ENCODE measurements at places on chromosomes 6 and 20.

DNA sequence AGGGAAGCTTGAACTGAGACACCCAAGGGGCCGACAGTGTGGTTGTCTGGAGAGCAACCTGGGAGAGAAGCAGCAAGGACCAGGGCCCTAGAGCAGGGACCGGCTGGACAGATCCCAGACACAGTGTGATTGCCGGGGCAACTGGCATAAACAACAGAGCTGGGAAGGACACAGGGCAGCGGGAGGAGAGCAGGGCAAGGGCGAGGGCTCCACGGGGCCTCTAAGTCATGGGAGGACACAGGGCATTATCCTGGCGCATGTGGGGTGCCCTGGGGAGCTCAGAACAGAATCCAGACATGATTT, 31.1 kb upstream of the CCR6 start:
- no peak for DNase-seq

DNA sequence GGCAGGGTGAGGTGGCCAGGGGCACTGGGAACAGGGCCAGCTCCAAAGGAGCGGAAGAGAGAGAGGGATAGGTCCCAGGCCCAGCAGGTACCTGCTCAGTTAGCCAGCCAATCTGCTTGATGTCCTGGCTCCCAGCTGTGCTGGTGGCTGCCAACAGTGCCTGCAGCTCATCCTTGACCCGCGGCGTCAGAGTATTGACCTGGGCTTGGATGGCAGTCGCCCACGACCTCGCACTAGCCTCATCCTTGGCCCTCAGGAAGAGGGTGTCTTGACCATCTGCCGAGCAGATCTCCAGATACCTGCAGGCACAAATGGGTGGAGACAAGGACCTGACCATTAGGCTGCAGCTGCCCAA, 11.1 kb upstream of the CDK5RAP1 start:
- DNase-seq, result no peak

DNA sequence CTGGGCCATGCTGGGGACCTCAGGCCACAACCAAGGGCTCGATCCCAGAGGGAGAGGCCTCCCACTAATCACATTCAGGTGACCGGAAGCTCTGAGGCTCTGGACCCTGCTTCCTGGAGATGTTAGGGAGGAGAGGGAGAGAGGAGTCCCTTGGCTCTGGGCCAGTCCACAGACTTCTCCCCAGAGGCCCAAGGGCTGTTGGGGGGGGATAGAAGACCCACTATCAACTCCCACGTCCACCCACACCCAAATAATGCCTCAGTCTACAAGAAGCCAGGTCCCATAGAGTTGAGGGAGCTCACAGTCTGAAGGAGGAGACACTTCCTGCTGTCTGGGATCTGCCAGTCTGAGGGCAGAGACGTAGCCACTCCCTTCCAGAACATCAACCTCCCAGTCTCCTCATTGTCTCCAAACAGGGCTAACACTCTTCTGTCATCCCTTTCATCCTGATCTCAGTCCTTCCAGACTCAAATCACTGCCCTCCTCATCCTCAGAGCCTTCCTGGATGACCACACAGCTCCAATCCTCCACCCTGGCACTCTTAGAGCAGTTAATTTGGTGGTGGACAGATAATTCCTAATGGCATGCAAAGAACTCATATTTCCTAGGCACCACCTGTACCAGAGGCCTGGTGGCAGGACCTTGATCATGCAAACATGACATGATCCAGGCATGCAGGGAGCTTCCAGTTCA, 69.9 kb downstream of the MRPL14 start:
- DNase-seq, result no peak

DNA sequence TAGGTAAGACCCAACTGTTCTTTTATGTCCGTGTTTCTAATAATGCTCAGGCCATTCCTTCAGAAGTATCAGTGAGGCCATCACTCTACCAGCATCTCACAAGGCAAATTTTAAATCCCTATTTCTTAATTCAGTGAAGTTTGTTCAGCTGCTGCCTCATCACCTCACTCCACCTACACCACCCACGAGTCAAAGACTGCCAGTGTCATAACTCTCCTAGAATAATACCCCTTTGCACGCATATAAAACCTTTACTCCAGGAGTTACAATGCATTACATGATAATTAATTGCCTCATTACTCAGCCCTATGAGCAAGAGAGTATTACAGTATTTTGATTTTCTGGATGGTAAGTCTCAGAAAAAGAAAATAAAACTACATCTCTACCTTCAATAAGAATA, 793.6 kb downstream of the TFAP2A start:
- peak; percentile 39 for DNase-seq

GRCh38 chr6:40671694-40672050, 84.5 kb upstream of the LRFN2 start:
- DNase-seq, result no peak

DNA sequence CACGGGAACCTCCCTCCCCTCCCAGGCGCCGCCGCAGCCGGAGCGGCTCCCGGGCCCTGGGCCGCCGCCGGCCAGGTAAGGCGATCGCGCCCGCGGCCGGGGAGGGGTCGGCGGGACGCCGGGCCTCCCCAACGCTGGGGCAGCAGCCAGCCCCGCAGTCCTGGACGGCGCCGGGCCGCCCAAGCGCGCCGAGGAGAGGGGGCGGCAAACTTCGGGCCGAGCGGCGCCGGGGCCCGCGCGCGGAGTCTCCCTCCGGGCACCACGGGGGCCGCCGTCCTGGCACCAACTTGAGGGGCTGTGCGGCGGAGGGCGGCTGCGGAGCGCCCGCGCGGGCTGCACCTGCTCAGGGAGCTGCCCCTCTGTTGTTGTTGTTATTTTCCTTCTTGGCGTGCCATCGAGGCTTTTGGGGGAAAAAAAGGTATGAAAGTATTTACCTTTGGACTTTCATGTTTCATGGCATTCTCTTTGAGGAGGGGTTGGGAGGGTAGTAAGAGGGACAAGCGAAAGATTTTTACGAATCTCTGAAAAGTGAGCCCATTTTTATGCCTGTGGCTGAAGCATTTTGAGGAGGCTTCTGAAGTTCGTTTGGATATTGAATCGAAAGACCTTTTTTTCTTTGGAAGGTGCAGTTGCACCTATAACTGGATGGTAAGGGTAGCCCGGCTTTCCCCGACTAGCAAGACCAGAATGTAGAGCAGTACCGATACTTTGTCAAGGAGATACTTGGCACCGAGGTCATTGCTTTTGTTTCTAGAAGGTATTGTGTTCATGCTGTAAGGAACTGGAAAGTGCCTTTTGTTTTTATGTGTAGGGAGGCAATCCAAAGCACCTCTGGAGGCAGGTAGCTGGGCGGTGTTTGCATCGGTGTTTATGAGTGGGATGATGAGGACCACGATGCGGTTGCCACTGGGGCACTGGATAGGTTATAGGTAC, at the start of gene RNF182:
Gene RNF182 (plus strand): TSS at position 4 of the 933 bp plus-strand sequence. CDS start 52,168 bp downstream, outside the sequence.
- peak; percentile 21 for DNase-seq

- DNase-seq, result peak; percentile 26
Measured at GRCh38 chr6:52016915-52017748, 70.3 kb downstream of the PKHD1 start.

DNA sequence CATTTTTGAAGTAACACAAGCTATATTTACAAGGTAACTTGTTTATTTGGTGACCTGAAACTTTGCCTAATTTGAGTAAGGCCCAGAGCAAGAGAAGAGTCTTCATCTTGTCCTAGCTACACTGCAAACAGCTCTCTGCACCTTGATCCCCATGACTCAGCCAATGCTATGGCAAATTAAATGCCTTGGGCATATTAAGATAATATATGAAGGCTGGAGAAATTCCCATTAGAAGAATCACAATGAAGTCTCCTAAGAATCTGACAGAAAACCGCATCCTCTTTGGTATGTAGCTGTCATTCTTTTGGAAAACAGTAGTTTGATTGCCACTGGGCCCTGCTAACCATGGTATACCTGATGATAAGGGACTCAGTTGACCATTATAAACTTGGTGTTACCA, 204.5 kb downstream of the UBE3D start:
- no peak for DNase-seq

DNA sequence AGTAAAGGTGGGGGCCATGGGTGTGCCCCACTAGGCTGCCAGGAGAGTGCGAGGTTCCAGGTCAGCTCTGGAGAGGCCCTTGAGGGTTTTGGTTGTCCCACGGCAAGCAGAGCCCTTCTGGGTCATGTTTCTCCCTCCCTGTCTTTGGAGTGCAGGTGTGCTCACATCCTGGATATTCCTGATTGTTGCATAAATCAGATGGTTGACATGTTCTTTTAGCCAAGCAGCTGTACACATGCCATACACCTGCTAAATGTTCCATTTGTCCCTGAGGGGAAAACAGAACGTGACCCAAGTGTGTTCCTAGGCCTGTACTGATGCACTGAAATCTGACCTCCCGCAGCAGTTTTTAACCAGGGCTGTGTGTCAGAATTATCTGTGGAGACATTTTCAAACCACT, 77.5 kb upstream of the BEND3 start:
- DNase-seq, result no peak

- peak; percentile 82 for DNase-seq
Measured at GRCh38 chr6:112683926-112684325, 336.8 kb downstream of the RFPL4B start.

DNA sequence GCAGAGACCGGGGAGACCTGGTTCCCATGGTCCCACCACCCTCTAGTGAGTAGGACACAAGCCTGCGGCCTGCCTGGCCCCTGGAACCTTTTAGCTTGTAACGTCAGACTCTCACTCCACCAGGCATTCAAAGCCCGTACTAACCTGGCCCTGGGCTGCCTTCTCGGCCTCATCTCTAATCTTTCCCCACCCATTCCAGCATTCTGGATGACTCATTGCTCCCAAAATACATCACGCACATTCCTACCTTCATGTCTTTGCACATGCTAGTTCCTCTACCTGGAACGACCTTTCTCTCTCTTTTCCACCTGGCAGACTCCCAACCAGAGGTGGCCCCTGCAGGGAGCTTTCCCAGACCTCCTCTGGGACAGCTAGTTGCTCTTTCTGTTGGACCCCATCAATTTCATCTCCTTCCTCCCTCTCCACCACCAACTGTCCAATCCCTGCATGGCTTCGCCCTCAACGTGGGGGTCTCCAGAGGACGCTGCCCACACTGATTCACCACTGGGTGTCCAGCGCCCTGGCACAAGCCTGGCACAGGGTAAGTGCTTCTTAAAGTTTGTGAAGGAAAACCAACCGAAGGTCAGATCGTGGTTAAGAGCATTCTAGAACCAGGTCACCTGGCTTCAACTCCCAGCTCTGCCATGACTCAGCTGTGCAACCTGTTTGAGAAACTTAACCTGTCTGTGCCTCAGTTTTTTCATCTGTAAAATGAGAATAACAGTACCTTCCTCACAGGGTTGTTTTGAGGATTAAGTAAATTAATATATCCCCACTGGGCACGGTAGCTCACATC, 35.2 kb downstream of the JPH2 start:
- peak; percentile 49 for DNase-seq

GRCh38 chr6:5632348-5632935, 371.1 kb downstream of the FARS2 start:
- no peak for DNase-seq

- peak; percentile 35 for DNase-seq
Measured at GRCh38 chr6:36349240-36349639, 12.6 kb upstream of the BNIP5 start.

GRCh38 chr6:30263734-30264133, 50.5 kb upstream of the TRIM26 start:
- DNase-seq, result peak; percentile 61

DNA sequence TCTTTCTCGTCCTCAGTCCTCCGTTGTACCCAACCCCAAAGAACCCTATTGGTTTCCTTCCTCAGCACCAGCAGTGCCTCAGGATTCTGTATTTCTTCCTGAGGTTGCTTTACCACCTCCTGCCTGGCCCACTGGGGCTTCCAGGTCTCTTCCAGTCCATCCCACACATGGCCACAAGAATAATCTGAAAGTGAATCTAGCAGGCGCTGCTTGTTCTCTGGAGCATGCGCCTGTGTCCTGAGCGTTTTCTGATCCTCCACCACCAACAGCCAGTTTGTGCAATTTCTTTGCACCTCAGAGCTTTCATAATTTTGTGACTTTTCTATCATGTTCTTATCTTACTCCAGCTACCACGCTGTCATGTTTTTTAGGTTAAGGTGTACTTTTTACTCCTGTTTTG, 11.6 kb upstream of the HSP90AB1 start:
- DNase-seq, result no peak

DNA sequence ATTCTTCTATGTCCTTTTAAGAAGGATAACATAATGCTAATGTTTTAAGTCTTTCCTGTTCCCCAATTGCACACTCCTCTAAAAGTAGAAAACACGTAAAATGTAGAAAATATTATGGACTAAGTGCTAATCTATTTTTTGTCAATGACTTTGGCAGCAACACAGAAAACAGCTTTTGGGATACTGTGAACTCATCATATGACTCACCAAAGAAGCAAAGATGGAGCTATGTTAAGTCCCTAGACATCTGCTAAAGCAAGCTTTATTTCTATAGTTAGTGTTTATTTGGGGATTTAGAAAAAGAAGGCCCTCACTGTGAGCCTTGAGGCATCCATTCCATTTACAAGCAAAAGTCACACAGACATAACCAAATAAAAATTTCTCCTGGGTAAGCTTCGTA, 23.0 kb downstream of the OPN5 start:
- DNase-seq, result no peak
